Activated effector memory CD4-positive, alpha-beta T cell treated with anti-CD3 and anti-CD28 coated beads, Interleukin-2, amount 50 U/mL, for 16 hours (primary cell): ENCODE measurements at places on chromosomes 5 and 9.

DNA sequence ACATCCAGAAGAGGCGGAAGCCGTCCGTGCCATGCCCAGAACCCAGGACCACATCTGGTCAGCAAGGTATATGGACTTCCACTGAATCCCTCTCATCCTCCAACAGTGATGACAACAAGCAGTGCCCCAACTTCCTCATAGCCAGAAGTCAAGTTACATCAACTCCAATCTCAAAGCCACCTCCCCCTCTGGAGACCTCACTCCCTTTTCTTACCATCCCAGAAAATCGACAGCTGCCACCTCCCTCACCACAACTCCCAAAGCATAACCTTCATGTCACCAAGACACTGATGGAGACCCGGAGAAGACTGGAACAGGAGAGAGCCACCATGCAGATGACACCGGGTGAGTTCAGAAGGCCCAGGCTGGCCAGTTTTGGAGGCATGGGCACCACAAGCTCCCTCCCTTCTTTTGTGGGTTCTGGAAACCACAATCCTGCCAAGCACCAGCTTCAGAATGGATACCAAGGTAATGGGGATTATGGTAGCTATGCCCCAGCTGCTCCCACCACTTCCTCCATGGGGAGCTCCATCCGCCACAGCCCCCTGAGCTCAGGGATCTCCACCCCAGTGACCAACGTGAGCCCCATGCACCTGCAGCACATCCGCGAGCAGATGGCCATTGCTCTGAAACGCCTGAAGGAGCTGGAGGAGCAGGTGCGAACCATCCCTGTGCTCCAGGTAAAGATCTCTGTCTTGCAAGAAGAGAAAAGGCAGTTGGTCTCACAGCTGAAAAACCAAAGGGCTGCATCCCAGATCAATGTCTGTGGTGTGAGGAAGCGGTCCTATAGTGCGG, 130.3 kb upstream of the DMRT1 start:
- DNase-seq: no peak

DNA sequence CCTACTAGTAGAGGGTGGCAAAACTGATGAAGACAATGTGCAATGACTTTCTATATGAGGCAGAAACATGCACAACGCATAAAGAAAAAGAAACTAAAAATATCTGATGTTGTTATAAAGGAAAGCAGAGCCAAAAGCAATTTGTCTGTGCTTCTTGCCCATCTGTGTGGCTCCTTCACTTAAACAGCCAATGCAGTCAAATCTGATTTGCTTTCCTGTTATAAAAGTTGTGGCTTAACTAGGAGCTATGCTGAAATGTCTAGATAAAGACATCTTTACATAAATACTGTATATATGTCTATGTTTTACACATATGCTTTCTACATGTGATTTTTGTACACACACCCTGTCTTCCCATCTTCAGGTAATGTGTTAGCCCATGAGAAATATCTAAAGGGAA, 508.2 kb downstream of the CETN3 start:
- no peak for DNase-seq

DNA sequence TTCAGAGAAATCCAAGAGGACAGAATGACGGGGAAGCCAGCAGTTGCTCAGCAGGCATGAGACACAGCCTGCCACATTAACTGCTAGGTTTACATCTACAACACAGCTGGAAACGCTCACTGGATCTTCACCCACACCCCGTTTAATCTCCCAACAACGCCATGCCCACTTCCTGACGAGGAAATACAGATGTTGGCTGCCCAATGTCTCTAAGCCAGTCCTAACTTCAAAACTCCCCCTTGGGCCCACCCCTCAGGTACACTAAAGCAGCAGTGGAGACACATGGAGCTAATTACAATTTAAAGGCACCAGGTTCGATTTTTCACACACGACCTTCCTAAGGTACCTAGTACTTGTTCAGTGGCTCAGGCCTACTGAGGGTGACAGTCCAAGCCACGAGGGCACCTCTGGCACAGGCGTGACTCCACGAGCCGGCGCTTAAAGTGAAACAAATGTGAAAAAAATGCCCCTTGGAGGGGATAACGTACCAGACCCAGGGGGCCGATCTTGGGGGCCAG, 904 bp downstream of the RPL12 start:
- peak; percentile 64 for DNase-seq

GRCh38 chr5:139903795-139904565, 108.4 kb downstream of the PSD2 start:
- peak; percentile 63 for DNase-seq

- peak; percentile 63 for DNase-seq
Observed at GRCh38 chr9:34381323-34381722, 4.6 kb upstream of the MYORG start.

- no peak for DNase-seq
Observed at GRCh38 chr9:7784472-7784871, 15.1 kb downstream of the DMAC1 start.

GRCh38 chr9:27351438-27351837, 54.5 kb upstream of the EQTN start:
- no peak for DNase-seq

DNA sequence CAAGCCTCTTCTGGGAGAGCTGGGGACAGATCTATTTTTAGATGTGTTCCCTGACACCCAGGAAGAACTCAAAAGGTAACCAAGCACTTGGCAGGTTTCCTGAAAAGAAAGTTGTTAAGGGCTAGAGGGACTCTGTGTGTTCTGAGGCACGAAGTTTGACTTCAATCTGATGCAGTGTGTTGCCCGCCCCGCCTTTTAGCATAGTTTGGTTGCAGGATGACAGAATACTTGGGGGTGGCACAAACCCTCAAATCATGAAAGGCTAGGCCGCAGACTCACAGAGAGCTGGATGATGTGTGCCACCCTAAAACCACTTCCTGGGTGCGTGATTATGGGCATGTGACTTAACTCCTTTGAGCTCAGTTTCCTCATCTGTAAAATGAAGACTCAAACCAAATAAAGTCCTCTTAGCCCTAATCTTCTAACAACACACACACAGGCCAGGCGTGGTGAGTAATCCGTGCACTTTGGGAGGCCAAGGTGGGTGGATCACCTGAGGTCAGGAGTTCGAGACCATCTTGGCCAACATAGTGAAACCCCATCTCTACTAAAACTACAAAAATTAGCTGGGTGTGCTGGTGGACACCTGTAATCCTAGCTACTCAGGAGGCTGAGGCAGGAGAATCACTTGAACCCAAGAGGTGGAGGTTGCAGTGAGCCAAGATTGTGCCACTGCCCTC, 12.8 kb upstream of the NDFIP1 start:
- DNase-seq: peak; percentile 92

DNA sequence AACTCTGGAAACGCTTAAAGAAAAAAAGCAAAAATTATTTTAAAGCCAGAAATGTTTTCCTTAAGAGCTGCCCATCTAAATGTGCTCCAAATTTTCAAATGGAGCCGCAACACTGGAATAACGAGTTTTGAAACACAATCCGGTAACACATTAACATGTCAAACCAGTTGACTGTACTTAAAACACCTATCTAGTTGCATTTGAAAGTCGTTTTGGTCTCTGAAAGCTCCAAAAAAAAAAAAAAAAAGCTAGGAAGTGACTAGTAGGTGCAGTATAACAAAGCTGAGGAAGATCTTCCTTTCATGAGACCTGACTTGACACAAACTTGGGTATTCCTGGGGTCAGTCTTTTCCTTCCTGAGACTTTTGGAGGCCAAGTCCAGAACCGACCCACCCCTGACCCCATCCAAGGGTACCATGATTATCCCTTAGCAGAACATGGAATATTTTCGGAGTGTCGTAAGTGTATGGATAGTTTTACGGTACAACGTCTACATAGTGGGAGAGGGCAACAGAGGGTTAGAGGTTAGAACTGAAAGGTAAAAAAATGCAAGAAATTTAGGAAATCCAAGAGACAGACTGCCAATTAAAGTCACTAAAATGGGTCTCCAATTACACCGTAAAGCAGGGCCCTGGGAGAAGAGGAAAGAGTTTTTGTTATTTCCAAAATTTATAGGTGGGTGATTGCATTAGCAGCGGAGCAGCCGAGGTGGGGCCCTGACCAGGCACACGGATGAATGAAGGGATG, 812 bp downstream of the CETN3 start:
- DNase-seq: no peak

DNA sequence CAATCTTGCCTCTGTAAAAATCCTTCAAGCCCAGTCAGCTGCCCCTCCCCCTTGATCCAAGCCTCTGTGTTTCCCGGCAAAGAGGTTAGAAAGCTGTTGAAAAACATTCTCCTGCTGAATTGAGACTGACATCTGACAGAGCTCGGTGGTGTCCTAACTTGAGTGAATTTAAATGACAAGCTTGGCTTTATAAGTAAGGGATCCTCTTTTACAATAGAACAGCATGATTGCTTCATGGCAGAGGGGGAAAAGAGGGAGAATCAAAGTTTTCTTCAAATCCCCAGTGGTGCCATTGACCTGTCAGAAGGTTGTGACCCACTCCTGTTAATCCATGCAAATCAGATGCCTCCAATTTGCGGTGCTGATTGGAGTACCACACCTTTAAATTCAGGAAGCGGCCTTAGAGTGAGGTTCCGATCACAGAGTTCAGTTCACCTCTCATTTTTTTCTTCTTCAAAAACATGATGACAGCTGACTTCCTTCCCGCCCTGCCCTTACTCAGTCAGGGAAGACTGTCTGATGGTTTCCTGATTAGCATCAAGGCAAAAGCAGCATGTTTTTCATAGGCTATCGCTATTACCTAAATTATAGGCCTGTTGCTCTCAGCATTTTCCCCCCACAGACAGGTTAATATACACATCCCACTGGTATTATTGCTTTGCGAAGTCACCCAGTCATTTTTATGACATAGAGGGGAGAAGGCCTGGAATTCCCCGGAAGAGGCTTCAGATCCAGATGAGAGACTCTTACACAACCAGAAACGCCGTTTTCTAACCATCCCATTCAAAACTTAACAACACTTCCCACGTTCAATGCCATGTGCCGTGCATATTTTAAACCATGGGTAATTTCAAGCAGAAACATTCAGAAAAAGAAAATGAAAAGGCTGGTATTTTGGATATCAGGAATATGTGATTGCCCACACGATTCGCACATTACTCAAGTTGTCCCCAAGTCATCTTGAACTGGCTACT, 141.4 kb downstream of the EBF1 start:
- no peak for DNase-seq

GRCh38 chr9:120755810-120756434, 37.3 kb downstream of the FBXW2 start:
- peak; percentile 82 for DNase-seq

GRCh38 chr5:126351153-126351552, 72.1 kb upstream of the GRAMD2B start:
- no peak for DNase-seq

- no peak for DNase-seq
Observed at GRCh38 chr9:88782931-88783710, 208.1 kb upstream of the S1PR3 start.

GRCh38 chr9:133524146-133524545, 613 bp downstream of the MYMK start:
- DNase-seq: no peak

- no peak for DNase-seq
Observed at GRCh38 chr9:81620002-81620390, 69.4 kb downstream of the TLE1 start.

DNA sequence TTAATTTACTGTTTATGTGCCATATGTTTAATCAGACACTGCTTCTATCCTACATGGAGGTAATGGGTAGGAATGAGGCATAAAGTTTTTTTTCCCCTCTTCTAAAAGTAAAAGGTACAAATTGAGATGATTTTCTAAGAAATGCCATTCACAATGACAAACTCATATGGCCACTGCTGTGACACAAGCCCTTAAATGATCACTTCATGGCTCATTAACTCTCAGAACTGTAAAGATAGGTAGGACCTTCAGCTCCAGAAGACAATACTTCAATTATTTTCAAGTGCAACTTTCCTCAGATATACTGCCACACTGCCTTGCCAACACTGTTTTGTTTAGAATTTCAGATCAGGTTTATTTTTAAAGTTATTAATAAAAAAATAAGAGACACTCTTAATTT, 362.9 kb upstream of the ZNF608 start:
- no peak for DNase-seq

DNA sequence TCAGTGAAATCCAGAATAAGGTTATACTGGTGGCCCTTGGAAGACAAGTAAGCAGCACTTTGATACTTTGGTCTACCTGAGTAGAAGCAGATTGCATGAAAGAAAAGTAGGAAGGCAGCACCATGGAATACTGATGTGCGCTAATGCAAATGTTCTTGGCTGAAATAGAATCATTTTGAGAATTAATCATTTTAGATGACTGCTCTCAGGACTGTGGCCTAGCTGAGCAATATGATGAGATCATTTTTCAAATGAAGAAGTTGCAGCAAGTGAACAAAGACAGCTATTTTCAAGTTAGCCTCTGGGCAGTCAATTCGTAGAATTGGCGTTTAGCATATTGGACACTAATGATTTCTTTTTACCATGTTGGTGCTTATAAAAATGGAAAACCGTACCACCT, 483.5 kb downstream of the TMEM232 start:
- no peak for DNase-seq

DNA sequence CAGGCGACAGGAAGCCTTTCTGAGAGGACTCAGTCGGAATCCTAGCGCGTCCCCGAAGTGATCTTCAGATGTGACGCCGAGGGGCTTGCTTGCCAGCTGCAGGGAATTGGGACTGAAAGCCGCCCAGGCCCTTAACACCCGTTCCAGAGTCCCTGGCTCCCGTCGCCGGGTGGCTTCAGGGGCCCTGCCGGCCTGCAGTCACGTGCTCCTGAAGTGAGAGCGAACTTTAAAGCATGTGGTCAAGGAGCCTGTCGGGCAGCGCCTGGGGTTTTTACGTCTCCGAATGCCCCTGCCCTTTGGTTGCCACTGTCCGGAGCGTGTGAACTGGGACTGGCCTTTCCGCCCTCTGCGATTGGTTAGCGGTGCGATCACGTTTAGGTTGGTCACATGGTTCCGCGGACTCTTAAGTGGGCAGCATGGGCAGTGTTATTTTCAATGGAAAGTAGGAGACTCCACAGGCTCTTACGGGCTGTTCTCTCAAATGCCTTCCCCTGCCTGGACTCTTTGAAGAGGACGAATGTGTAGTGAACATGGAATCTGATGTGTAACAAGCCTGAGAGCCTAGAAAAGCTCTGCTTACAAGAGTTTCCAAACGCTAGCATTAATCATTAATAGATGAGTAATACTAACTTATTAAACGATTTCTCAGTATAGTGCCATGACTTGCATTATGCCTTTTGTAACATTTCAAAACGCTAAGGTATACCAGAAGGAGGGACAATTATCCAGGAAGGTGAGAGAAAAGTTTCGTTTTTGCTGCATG, 1.9 kb downstream of the VLDLR start:
- DNase-seq: no peak

DNA sequence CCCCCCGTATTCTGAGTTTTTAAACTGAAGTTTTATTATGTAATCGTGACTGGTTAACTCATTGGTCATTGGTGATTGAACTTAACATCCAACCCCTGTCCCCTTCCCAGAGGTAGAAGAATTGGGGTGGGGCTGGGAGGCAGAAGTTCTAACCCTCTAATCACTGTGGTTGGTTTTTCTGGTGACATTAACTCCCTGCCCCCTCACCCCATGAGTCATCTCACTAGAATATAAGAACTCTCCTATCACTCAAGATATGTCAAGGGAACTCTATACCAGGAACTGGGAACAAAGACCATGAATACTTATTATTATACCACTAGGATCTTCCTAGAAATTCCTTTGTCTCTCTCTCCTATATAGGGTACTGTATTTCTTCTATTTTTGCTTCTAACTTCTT, 52.3 kb upstream of the CAVIN4 start:
- no peak for DNase-seq

- DNase-seq: no peak
Observed at GRCh38 chr9:99633265-99633664, 188.4 kb upstream of the NR4A3 start.

- DNase-seq: no peak
Observed at GRCh38 chr5:14364096-14364495, 217.5 kb upstream of the OTULINL start.
